Activated CD8-positive, alpha-beta memory T cell treated with anti-CD3 and anti-CD28 coated beads for 1 hour (primary cell): ENCODE measurements at places on chromosomes 4 and X.
A peak's percentile ranks its signal among the peaks of the same experiment; 100 is the strongest.

DNA sequence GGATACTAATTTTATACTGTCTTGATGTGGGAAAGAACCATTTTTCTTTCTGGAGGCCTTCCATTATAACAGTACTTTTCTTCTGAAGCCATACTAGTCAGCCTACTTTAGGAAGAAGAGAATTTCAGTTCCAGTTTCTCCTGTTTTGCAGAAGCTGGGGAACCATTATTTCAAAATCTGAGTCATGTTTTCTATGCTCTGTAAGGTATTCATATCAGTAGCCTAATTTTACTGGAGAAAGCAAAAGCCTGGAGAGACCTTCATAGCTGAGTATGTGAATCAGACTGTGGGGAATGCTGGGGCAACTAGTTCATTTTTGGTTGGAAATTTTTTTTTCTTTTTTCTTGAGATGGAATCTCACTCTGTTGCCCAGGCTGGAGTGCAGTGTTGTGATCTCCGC, 22.4 kb downstream of the AFF1 start:
- DNase-seq, result no peak

DNA sequence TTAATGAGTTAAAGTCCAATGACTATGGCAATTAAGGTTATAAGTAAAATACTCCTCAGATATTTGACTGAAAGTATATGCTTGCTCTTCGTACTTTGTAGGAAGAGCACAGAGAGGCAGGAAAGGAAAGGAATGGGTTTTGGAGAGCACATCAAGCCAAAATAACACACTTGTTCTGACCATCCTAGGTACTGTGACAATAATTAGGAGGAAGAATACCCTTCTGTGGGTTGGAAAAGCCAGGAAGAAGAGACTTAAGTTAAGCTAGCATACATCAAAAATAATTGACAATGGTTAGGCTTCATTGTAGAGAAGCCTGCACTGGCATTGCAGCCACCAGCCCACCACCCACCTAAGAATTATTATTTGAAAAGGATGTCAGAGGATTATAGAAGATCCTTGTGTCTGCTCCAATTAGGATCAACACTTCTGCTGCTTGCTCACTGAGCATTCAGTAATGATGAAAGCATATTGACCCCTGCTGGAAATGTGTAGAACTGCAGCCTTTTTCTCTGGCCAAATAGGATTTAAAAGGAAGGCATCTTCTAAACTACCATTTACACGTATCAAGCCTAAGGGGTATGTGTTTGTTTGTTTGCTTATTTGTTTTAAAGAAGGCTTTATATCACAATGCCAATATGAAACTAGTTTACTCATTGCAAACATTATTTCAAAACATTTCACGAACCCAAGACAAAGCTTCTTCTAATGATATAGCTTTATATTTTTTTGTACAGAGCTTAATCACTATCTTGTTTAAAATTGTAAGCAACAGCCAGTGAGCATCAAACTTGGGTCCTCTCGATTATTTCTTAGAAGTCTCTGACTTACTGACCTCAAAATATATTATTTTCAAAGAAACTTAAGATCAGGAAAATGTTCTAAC, 286.2 kb upstream of the TET2 start:
- peak; percentile 5 for DNase-seq

- no peak for DNase-seq
Measured at GRCh38 chr4:7744142-7744804, 195.4 kb downstream of the AFAP1 start.

DNA sequence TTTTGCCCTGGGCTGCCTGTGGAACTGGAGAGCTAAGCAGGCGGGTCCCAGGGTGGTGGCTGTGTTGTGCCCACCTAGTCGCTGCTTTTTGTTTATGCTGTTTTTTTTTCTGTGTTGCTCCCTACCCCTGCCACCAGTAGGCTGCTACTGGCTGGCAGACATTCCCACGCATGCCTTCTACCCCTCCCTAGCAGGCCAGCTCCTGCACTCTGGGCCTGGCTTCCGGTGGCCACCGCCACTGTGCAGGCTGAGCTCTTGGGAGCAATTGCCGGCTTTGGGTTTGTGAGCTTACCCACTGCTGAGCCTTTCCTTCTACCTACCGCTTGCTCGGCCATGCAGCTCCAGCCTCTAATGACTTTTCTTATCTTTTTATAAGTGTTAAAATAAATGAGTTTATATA, 57.6 kb downstream of the RBM46 start:
- DNase-seq, result no peak

DNA sequence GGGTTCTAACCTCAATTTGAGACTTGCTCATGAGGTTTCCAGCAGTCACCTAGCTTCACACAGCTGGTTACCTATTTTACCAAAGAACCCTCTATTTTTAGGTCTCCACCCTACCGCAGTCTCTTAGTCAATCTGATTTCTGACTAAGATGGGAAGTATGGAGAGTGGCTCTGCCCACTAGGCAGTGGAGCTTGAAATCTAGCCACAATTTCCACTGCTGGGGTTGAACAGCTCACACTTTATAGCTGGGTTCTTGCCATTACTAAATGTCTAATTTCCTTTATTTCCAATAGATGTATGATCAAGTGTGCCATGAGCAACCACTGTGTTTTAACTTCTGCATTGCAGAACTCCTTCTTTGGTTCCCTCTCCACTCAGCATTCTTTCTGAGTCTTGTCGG, 43.1 kb downstream of the GASK1B start:
- no peak for DNase-seq

- DNase-seq, result no peak
Measured at GRCh38 chrX:10486373-10486772, 134.0 kb downstream of the MID1 start.

DNA sequence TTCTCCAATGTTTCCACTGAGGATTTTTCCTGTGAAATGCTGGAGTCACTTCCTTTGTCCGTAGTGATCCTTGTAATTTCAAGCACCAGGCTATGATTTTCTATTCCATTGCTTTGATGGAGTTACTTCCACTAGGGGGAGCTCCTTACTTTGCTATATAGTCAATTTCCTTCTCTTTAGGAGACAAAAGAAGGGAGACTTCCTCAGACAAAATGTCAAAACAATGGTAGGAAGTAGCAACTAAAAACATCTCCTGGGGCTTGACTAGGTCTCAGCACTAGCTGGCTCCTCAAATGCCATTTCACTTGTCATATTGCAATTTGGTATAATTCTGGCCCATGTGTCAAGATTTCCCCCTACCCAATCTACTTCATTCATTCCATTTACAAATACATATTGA, 24.1 kb downstream of the ZCCHC12 start:
- no peak for DNase-seq
